CD4-positive, alpha-beta T cell treated with Interleukin-6 for 4 hours (primary cell): ENCODE measurements at places on chromosomes 7 and 10.

- no peak for DNase-seq
Measured at GRCh38 chr7:156975620-156976019, 26.1 kb downstream of the NOM1 start.

DNA sequence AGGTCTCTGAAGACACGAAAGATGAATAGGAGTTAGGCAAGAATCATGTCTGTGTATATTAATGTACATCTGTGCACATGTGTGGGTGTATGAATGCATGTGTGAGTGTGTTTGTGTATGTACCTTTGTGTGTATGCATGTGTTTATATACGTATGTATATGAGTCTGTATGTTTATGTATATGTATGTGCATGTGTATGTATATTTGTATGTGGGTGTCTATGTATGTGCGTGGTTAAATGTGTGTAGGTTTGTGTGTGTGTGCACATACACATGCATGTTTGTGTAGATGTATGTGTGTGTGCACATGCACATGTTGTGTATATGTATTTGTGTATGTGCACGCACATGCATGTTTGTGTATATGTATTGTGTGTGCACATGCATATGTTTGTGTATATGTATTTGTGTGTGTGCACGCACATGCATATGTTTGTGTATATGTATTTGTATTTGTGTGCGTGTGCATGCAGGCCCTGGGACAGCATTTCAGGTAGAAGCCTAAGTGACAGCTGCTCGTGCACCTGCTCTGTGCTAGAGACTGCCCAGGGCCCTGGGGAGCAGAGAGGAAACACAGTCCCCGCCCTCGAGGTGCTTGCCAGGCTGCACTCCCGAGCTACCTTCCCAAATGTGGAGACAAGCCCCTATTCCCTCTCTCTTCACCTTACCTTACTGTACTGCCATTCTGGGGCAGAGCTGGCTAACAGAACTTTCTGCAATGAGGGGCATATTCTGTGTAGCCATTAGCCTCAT lies 12.1 kb downstream of the PNLIPRP1 start:
- DNase-seq: no peak

GRCh38 chr10:3145366-3145765 lies 27.2 kb downstream of the PITRM1 start:
- DNase-seq: no peak

GRCh38 chr7:55237156-55237893 lies 127.8 kb upstream of the LANCL2 start:
- DNase-seq: no peak

GRCh38 chr7:103799298-103799697 lies 190.2 kb downstream of the RELN start:
- DNase-seq: no peak

DNA sequence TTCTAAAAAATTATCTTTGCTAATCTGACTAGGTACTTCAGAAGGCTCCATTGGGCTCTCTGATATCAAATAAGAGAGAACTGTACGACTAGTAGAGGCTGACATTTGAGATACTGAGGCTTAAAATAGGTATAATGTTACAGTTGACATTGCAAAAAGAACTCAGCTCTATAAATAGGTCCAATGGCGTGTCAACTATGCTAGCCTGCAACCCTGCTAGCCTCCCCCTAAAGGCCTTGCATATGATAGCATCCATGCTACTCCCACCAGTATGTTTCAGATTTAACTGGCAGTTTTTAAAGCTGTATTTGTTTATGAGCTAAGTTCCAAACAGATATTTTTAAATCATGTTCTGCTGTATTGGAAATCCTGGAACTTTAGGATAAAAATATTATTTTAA lies at the start of gene PPP1R3A:
Gene PPP1R3A, minus strand, starts transcription at position 64 of the 400 bp plus-strand sequence. Its CDS starts 13 bp downstream, at position 51.
- DNase-seq: no peak

DNA sequence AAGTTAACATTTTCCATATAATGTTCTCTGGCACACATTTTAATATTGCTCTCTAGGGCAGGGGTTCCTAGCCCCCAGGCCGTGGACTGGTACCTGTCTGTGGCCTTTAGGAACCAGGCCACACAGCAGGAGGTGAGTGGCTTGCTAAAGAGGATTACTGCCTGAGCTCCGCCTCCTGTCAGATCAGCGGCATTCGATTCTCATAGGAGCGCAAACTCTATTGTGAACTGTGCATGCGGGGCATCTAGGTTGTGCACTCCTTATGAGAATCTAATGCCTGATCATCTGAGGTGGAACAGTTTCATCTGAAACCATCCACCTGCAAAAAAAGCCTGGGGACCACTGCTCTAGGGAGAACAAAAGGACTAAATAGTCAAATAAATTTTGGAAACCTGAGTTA lies 65.7 kb downstream of the EXOC6 start:
- no peak for DNase-seq

DNA sequence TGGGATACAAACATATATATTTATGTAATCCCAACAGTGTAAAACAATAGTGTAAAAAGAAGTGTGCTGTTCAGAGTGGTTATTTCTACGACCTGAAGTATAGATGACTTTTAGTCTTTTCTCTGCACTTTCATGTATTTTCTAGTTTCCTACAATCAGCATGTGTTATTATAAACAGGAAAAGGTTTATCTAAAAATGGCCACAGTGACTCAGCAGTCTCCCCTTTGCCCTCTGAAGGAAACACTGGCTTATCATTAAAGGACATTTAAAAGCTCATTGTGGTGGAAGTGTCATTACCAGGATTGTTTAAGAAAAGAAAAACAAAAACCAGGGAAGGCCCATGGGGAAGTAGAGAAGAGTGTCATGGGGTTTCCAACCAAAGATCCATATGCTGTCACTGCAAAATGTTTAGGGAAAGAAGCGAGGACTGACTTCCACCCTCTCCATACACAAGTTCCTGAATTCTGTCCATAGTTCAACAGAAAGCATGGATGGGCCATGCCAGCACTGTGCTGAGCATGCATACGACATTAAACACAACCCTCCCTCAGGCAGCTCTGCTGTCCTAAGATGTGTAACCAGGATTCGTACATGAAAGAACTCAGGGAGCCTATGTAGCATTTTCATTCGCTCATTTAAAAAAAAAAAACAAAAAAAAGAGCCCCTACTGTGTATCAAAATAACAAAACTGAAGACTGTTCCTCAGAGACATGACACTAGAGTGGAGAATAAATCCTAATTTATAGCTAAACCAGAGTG lies 10.2 kb downstream of the CYREN start:
- no peak for DNase-seq

DNA sequence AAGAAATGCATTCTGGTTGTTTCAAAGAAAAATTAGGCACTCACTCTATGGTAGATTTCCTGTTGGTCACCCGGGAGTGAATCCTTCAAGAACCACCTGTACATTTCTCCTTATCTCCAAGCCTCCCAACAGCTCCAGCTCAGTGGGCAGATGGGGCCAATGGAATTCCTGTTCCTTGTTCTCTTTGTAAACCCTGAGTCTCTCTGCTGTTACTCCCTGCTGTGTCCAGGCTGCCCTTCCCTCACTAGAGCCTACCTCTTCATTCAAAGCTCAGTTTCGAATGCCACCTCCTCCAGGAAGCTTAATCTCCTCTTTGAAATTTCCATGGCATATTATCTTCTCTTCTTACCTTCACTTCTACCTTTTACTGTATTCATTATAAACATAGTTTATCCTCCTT lies 3.5 kb upstream of the BMPER start:
- DNase-seq: no peak

DNA sequence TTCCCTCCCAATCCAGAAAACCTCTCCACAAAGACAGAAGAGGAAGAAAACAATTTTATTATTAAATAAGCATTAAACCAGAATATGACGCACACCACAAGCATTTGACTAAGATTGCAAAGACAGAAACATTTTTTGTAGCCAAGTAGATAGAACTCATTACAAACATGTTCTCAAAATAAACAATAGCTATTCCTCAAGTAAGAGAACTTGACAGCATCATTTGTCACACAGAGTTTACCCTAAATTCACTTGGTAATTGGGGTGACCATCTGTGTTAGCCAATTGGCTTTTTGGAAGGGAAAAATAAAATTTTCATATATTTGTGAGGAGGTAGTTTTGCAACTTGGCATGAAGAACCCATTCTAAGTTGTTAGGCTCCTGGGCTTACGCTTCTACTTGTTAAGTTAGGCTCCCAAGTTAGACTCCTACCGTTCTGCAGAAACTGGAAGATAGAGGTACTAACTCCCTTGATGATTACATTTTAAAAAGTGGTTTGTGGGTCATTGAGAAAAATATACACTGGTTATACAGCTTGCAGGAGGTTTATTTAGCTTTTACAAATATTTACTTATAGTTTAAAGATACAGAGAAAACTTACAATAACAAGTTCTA lies 618.6 kb upstream of the CNTNAP2 start:
- no peak for DNase-seq
